ENCODE measurements at places on chromosomes 16 and 17.
A peak's percentile ranks its signal among the peaks of the same experiment; 100 is the strongest.

GRCh38 chr17:72699545-72699944 lies 392.9 kb downstream of the SLC39A11 start:
- DNase-seq, result peak; percentile 73

DNA sequence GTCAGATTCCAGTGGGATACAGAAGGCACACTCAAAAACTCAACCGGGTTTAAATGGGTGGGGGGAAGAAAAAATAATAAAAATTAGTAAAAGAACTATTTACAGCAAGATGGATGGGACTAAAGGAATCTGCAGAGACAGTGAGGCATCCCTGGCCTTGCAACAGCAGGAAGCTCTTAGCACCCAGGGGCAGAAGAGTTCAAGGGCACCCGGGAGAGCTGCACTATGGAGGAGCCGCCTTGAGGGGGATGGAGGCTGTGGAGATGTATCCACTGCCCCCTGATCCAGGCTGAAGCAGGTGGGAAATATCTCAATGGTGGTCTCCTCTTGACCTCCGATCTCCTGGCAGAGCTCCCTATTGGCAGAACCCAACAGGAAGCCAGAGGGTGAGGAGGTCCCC lies 69.4 kb upstream of the NFAT5 start:
- DNase-seq, result no peak

DNA sequence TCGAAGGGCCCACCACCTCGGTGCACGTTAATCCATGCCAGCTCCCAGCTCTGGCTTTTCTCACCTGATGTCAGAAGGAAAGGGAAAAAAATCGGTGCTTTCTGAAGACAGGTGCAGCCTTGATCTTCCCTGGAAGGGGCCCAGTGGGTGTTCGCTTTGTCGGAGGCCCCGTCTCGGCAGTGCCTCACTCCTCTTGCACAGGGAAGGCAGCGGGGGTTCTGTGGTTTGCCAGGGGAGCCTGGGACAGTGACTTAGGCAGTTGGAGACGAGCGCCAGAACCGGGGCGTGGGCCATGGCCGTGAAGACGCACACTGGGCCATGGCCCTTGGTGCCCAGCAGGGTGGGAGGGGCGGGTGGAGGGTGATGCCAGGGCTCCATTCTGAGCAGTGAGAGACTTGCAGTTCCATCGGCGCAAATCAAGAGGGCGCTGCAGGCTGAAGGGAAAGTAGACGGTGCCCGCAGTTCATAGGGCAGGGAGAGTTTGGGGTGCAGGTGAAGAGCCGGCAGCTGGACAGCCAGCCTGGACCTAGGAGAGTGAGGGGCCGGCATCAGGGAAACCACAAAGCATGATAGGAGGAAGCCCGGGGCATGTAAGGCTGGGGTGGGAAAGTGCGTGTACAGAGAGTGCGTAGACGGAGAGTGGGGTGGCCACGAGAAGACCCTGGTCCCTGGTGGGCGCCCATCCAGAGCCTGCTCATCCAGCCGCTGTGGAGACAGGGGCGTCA lies 101.3 kb upstream of the CHMP6 start:
- no peak for DNase-seq

DNA sequence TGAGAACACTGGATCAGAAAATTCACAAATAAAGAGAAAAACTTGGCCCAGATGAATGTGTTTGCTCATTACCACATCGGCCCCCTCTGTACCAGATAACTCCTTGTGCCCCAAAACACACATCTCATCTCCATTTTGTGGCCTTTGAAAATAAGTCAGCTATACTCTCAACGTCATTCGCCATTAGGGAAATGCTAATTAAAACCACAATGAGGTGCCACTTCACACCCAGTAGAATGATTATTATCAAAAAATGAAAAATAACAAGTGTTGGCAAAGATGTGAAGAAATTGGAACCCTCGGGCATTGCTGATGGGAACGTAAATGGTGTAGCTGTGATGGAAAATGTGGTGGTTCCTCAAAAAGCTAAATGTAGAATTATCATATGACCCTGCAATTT lies 34.6 kb upstream of the AKTIP start:
- no peak for DNase-seq

GRCh38 chr17:1024076-1024475 lies 27.1 kb downstream of the TIMM22 start:
- DNase-seq, result no peak

DNA sequence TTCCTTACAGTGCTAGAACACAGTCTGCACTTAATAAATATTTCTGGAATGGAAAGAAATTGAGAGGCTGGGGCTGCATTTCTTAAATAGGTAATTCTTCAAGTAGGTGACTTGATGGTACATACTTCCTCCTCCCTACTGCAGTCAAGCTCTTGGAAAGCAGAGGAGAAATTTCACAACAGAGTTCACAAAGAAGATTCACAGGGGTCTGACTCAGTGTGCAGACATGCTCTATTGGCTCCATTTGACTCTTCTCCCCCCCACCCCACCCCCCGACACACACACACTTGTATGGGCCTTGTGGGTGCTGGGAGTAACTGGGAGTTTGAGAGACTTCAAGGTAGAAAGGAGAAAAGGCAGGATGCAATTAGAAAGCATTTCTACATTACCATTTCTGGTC lies 6.2 kb upstream of the MYOCD start:
- peak; percentile 61 for DNase-seq

GRCh38 chr17:27506348-27507218 lies 50.3 kb downstream of the KSR1 start:
- no peak for DNase-seq

Data from AG10803 (cell line).